ENCODE measurements at places on chromosomes 2 and 18. TPM values are rescaled to one million over a fixed set of nuclear protein-coding genes. Genes with fewer than 3 reads are reported as not detected.

Gene POLE4
- total RNA-seq: 17.7 TPM

Gene OSR1
- total RNA-seq: not detected

Gene RNU2-63P
- total RNA-seq: 66.2 TPM

Gene PRKAG3
- not detected for total RNA-seq

Gene ACTG2
- total RNA-seq: not detected

Gene ZNF892
- 5.1 TPM for total RNA-seq

Gene ARHGEF33
- total RNA-seq: 0.11 TPM

Gene LHCGR
- not detected for total RNA-seq

Gene CD207
- total RNA-seq: not detected

Gene CCT4
- 261 TPM for total RNA-seq

Gene ICOS
- not detected for total RNA-seq

Gene EDAR
- total RNA-seq: not detected

Measured in pulmonary artery endothelial cell (primary cell).